Fibroblast of skin of left biceps (primary cell): ENCODE measurements at places on chromosomes 11 and 22.

DNA sequence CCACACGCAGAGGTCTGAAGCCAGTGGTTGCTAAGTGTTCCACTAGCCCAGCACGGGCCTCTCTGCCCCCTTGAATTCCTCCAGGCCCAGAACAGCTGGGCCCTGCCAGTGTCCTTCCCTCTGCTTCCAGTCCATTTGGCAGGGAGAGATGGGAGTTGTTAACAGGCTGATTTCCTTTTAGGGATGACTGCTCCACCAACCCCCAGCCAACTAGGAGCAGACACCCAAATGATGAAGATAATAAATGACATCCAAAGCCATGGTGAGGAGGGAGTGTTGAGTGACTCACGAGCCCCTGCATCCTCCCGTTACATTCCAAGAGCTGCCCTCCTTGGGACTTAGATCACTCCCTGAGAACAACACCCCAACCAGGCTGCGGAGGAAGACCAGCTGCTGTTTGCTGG, 20.6 kb downstream of the PARVA start:
- DNase-seq: peak; percentile 86

DNA sequence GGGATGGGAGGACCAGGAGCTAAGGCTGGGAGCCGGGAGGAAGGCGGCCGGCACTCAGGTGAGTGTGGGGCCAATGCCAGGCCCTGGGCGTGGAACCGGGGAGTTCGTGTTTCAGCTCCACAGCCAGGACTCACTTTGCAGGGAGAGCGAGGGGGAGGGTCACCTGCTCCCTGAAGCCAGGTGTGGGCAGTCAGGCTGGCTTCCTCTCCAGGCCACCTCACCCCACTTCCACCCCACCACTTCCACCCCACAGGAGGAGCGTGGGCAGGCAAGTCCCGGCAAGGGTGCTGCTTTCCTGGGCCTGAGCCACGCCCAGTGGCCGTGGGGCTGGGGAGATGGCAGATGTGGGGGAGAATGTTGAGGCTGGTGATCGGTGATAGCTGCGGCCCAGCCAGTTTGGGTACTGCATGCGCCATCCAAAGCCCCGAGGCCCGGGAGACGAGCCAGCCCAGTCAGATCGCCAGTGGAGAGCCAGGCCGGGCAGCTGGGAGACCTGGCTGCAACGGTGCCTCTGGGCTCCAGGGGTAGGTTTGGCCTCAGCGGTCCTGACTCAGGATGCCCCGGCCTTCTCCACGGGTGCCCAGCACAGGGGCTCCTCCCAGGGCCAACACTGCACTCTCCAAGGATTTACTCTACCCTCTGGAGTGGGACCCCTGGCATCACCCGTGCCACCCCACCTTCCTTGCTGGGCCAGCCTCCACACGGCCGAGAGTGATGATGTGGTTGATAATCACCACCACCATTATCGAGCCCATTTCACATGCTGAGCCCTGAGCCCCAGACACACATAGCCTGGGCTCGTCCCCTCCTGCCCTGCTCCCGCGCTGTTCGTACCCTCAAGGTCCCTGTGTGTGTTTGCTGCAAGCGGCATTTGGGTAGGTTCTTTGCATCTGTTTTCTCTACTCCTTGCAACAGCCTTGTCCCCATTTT, 93.8 kb downstream of the WNT7B start:
- DNase-seq: no peak

DNA sequence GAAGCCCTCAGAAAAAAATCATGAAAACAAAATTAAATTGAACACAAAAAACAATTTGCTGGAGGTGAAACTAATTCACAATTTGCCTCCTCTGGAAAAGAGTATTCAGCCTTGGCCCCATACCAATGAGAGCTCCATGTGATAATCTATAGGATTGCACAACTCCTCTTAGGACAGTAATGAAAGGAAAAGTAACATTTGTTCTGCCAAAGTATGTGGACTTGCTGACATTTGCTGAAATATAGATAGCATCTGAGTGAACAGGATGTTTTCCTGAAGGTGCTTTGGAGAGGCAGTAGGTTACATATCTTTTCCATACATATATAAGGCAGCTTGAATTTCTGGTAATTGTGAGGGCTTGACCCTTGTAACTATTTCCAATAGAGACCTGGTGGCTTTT, 122.8 kb downstream of the OR4C45 start:
- DNase-seq: no peak

- no peak for DNase-seq
Measured at GRCh38 chr11:5967708-5968107, 586 bp downstream of the OR56A5 start.

GRCh38 chr11:282171-282570, 4.0 kb downstream of the NLRP6 start:
- no peak for DNase-seq

DNA sequence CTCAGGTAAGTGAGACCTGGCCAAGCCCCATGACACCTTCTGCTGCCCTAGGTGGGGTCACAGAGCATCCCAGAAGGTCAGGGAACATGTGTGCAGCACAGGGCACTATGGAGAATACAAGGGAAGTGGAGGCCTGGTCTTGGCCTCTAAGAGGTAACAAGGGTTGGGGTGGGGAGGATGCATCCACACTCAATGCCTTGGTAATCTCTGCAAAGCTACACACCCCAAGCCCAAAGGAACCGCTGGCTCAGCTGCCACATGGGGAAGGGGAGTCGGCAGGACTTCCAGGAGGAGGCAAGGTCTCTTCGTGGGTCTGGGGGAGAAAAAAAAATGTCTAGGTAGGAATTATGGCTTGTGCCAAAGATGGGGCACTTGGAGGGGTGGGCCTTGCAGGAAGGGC, 17.3 kb downstream of the CD5 start:
- no peak for DNase-seq

DNA sequence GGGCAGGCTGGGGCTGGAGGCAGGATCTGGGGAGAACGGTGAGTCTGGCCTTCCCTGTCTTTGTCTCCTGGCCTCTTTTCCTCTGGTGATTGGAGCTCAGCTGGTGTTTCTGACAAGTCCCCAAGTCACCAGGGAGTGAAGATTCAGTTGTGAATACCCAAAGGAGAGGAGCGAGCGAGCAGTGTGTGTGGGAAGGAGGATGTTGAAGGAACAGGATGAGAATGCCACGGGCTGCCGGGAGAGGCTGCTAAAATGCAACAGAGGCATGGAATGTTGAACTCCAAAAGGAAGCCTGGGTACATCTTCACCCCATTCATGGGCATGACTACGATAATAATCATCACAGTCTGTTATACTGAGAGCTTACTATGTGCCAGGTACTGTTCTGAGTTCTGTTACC, 163.3 kb downstream of the CEP164 start:
- no peak for DNase-seq

- no peak for DNase-seq
Measured at GRCh38 chr11:8973121-8973520, 8.9 kb upstream of the TMEM9B start.

GRCh38 chr11:33329705-33330329, 72.6 kb downstream of the HIPK3 start:
- peak; percentile 18 for DNase-seq

GRCh38 chr11:79834015-79834414, 393.2 kb upstream of the TENM4 start:
- no peak for DNase-seq

DNA sequence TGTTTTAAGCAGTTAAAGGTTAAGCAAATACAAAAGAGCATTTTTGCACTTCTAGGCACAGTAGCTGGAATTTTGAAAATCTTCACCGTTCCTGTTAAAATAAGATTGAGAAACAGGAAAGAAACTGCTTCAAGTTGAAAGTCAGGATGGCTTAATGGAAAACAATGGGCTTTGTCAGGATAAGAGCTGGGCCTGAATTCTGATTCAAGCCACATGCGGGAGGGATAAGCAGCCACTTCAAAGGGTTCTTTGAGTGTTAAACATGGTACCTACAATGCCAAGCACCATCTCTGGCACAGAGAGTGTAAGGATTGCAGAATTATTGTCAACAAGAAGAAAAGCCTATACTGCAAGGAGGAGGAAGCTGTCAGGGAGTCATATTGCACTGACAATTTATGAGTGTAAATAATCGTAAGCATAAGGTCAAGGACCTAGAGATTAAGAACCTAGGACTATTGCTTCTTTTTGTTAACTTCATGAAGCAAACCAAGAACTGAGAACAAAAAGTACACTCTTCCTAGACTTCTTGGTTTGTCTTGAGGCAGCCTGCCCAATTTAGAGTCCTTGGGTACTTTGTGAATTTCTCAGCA, 32.5 kb downstream of the MPPED2 start:
- no peak for DNase-seq

GRCh38 chr11:64144587-64145472, 21.1 kb downstream of the MACROD1 start:
- no peak for DNase-seq

DNA sequence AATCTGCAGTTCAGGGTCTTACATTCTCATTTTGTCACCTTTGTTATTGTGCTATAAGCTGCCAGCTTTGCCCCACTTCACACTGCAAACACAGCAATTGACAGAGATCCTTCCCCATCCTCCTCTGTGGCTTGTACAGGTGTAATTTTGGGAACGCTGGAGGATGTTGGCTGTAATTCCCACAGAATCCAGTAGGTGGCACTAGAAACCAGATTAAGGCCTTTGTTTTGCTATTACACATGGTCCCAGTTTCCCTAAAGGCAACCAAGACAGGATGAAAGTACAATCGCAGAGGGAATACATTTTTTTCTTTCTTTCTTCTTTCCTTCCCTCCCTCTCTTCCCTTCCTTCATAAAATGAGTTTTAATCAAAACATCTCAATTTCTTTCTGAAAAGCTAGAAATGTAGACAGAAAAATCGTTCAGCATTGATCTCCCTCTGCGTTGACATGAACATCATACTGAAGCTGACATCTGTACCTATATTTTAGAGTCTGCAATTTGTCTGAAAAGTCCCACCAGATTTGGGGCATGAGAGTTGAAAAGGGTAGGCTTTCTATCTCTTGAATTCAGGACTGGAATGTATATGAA, 21.3 kb upstream of the NELL1 start:
- peak; percentile 11 for DNase-seq

DNA sequence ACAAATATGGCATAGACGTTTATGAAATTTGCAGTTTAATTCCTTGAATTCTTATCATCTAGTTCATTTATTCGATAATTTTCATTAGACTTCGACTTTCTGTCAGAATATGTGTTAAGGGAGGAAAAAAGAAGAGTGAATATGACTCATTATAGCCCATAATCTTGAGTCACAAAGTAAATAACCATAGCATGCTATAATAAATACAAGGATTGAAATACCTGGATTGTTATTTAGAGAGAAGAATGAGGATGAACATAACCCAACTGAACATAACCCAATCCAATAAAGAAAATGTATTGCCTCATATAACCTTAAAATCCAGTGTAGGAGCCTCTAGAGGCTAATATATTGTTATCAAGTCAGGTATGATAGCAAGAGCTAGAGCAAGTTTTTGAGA, 1858.3 kb upstream of the RAG2 start:
- DNase-seq: no peak

DNA sequence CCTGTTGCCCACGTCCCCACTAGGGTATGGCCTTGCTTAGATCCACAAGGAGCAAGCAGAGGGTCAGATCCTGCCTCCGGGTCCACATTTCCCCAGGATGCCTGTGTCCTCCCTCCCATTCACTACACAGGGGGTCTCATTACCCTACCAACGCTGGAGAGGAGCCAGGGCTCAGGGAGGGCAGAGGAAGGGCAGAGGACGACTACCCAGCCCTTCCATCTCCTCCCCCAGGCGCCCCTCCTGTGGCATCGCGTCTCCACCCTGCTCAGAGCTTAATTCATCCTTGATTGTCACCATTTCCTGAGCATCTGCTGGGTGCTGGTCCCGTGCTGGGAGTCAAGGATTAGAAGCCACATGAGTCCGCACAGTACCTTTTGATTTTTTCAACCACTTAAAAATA, 5.0 kb downstream of the NFAM1 start:
- no peak for DNase-seq

- DNase-seq: no peak
Measured at GRCh38 chr11:13434247-13435205, 28.5 kb downstream of the BTBD10 start.

- DNase-seq: peak; percentile 3
Measured at GRCh38 chr11:20599221-20600019, at the start of gene SLC6A5. Gene SLC6A5 (plus strand): TSS chr11:20599608. CDS start chr11:20599673, 65 bp downstream.

DNA sequence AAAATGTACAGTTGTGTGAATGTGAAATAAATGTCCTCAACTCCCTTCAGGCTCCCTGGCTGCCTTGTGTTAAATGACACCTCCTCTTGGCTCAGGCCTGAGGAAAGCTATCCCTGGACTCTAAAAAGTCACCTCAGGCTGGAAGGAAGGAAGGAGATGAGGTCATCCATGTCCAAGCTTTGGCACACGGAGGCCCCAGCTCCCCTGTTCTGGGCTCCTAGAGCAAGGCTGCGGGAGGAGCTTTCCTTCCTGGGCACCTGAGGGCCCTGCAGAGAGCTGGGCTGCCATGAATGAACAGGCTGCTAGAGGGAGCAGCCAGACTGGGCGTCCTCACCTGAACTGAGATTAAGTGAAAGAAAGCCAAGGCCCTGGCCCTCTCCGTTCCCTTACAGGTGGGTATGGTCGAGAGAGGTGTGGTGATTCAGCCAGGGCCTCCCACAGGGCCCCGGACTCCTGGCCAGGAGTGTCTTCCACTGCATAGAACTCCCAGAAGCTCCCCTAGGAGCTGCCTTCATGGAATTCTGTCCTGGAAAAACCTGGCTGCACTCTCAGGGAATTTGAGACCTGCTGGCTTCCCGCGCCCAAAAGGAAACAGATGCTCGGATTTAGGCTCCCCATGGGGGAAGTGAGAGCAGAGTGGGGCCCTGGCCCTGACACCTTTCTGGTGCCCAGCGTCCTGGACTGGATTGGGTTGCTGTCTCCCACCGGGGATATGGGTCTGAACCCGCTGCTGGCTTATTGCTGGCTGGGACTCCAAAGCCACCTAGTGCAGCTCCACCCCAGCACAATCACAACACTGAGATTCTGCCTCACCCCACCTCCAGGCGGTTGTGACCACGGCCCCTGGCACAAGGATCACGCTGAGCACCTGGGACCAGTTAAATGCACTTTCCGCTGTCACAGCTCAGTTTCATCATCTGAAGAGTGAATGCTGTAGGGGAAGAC, 22.2 kb downstream of the MYBPC3 start:
- DNase-seq: no peak
